Central memory CD4-positive, alpha-beta T cell (primary cell): ENCODE measurements at places on chromosomes 2 and 18.

- DNase-seq = no peak
Observed at GRCh38 chr18:50579061-50579774, 19.3 kb downstream of the MAPK4 start.

- no peak for DNase-seq
Observed at GRCh38 chr2:120456867-120457266, 110.9 kb downstream of the INHBB start.

GRCh38 chr18:5729983-5730699, 165.2 kb downstream of the TMEM200C start:
- DNase-seq = no peak

GRCh38 chr2:127640082-127641072, 5.6 kb upstream of the GPR17 start:
- DNase-seq = no peak

DNA sequence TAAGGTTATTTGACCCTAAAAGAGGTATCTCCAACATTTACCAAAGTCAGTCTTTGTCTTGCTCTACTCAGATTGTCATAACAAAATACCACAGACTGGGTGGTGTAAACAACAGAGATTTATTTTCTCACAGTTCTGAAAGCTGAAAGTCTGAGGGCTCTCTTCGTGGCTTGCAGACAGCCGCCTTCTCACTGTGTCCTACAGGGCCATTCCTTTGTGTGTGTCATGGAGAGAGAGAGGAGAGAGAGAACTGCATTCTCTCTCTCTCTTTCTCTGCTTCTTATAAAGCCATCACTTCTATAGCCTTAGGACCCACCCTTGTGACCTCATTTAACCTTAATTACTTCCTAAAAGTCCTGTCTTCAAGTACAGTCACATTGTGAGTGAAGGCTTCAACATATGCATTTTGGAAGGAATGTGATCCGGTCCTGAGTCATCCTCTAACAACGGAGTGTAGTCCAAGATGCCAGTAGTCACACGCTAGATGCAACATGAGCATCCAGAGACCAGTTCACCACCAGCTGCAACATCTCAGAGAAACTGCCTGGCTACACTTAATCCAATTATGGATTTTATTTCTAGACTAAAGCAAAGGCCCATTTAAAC, 130.2 kb downstream of the CD226 start:
- no peak for DNase-seq

DNA sequence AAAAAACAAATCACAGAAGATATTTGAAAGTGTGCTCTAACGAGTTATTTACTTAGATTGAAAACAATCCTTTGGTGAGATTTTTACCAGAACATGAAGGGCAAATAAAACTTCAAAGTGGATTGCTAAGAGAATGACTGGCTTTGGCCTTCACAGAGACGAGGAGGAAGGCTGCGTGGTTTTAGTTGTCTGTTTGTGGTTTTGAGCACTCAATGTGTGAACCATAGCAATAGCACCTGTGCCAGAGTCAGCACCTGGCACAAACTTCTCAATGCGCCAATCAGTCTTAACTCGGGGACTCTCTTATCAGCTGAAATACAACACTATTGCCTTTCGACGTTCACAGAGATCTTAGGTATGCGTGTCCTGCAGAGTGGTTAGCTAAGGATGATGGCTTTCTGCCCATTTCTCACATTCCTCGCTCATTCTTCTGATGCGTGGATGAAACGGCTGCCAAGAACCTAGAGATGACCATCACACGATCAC, 70.0 kb downstream of the MBP start:
- peak; percentile 92 for DNase-seq

DNA sequence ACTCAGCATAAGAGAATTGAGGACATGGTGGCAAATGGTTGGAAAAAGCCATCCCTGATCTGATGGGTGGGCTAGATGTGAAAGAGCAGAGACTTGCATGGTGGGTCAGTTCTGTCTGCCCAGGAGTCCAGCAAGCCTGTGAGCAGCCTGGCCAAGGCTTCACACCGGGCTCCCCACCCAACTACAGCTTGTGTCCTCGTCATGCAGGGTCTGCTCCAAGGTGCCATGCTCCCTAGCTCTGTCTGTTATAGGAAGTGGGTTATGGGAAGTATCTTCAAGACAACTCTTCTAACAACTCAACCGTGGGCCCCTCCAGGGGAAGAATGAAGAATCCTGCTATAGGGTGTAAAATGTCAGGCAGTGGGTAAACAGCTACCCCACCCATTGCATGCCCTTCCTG, 97.4 kb downstream of the ADD2 start:
- no peak for DNase-seq

DNA sequence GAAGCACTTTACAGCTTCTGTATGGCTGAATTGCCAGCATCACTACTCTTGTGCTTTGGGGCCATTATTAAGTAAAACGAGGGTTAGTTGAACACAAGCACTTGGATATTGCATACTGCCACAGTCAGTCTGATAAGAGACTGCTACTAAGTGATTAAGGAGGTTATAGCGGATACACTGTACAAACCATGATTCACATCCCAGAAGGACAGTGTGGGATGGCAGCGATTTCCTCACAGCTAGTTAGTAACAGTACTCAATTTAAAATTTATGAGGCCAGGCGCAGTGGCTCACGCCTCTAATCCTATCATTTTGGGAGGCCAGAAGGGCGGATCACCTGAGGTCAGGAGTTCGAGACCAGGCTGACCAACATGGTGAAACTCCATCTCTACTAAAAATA, 2.6 kb upstream of the BMPR2 start:
- no peak for DNase-seq

- no peak for DNase-seq
Observed at GRCh38 chr2:3595985-3596384, 1.1 kb downstream of the COLEC11 start.

DNA sequence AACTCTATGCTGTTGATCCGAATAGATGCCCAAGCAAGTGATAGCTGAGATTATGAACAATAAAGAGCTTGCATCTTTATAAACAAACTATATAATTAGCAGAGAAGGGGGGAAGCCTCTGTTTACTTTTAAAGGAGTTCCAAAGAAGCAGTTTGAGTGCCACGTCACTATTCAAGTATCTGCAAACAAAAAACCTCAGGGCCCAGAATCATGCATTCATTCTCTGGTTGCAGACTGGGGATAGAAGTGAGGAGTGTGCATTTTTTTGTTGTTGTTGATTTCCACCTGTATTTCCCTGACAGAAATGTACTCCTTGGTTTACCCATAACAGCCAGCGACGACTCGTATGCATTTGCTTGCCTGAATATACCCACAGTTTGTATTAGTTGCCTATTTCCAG, 264.3 kb downstream of the PTGR3 start:
- no peak for DNase-seq

DNA sequence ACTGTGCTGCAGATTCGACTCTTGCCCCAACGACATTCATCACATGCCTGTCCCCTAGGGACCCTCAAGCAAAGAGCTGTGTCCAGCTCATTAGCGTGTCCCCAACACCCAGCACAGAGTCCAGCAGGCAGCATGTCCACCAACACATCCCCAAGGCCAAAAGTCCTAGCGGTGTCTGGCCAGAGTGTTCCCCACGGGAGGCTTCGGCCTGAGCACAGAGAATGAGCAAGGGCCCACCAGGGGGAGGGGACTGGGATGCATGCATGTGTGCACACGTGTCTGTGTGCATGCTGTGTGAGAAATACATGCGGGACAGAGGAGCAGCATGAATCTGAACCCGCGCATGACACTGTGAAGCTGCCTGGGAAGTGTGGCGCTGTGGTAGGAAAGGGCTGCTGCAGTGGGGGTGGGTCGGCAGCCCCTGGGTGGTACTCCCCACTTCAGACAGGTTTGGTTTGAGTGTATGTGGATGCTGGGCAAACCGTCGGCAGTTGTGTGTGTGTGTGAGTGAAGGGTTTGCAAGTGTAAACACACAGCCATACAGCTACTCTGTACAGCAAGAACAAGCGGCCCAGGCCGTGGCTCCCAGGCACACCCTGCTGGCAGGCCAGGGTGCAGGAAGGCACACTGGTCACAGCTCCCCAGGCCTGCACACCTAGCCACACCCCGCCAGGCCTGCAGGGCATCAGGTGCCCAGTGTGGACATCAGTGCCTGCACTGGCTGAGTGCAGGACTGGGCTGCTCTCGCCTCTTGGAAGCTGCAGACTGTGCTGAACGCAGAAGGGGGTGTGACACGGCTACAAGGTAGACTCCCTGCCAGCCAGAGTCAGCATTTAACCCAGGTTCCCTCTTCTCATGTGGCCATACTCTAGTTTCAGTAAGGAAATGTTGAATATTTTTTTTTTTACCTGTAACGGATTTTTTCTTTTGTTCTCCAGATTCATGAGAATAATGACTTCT, 19.5 kb upstream of the HES6 start:
- no peak for DNase-seq

DNA sequence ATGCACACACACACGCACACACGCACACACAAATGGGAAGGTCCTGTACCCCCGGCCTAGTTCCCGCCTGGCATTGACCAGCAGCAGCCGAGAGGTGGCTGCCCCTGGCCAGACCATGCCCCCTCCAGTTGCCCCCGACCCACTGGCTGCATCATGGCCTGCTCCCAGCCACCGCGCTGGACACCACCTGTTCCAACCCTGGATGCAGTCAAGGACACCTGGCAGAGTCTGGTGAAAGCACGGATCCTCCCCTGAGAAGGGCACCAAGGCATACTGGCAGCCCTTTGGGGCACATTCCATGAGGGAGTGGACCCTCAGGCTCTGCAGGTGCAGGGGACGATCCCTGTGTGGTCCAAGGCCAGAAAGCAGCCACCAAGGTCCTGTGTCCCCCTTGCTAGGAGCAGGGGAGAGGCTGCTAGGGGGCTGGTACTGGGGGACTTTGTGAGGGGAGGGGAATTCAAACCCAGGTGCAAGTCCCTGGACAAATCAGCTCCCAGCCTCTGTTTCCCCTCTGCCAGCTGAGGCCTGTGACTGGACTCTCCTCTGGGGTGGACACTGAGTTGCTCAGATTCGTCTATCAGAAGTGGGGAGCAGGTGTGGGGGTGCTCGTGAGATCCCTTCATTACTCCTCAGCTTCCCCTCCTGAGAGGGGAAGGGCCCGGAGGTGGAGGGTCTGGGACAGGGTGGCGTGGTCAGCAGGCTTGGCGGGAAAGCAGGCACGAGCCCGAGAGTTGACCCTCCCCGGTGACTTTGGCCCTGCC, 3.5 kb downstream of the ESPNL start:
- DNase-seq = no peak

DNA sequence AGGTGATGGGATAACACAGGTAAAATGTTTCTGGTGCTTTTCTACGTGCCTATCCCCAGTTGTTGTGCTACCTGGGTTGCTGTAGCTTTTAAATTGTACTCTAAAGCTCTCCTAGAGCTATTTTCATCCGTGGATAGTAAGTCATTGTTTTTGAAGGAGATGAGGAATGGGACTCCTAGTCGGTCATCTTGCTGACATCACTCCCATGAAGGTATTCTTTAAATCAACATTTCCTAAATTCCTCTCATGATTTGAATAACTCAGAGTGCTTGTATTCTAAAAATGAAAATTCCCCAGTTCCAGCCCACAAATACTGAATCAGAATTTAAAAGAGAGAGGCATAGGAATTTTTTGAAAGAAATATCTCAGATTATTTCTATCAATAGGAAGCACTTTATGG, 44.3 kb downstream of the CCDC148 start:
- DNase-seq = no peak

- no peak for DNase-seq
Observed at GRCh38 chr2:174326161-174327020, 8.4 kb upstream of the SP9 start.

DNA sequence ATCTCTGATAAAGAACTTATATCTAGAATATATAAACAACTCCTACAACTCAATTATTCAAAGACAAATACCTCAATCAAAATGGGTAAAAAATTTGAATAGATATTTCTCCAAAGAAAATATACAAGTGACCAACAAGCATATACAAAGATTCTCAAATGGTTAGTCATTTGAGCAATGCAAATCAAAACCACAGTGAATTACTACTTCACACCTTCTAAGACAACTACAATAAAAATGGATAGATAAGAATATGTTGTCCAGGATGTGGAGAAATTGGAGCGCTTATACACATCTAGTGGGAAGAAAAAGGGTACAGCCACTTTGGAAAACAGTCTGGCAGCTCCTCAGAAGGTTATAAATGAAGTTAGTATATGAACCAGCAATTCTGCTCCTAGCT, 332.9 kb downstream of the TGIF1 start:
- DNase-seq = no peak

GRCh38 chr2:168536925-168537466, 80.9 kb downstream of the CERS6 start:
- no peak for DNase-seq

DNA sequence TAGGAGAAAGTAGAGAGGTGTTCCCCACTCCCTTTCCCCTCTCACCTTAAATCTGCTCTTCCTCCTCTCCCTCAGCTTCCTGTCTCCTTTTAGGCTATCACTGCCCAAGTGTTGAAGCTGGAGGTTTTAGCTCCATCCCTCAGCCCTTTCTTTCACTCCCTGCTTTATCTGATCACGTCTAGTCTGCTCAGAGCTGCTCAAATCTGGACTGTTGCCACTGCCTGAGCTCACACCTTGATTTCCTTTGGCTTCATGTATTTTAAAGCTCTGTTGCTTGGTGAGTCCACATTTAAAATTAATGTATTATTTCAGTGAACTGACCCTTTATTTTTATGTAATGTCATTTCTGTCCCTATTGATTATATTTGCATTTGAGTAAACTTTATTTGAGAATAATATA, 236.6 kb downstream of the PTGR3 start:
- no peak for DNase-seq

- DNase-seq = no peak
Observed at GRCh38 chr2:26016012-26016705, 17.7 kb upstream of the RAB10 start.

- no peak for DNase-seq
Observed at GRCh38 chr2:83103613-83104012, 1355.5 kb downstream of the SUCLG1 start.

- no peak for DNase-seq
Observed at GRCh38 chr2:109437325-109438090, 176.3 kb downstream of the SEPTIN10 start.

DNA sequence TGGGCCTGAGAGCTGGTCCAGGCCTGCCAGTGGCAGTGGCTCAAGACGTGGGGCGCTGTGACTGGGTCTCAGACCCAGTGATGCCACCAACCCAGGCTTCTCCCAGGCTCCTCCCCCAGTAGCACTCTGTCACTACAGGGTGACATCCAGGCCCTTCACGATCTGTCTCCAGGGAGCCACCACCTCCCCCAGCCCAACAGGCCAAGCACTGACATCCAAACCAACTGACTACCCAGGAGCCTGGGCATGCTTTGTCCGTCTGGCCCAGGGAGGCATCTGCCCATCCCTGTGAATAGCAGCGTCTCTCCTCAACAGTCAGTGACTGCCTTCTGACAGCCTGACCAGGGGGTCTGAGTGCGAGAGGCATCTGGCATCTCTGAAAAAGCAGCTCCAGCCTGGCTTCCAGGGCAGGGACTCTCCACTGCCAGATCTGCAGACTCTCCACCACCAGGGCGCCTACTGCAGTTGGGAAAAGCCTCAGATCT, 13.0 kb downstream of the TEX44 start:
- DNase-seq = peak; percentile 16

- DNase-seq = no peak
Observed at GRCh38 chr2:165197346-165197745, 6.5 kb downstream of the SCN3A start.
